Stimulated activated CD4-positive, alpha-beta T cell treated with anti-CD3 and anti-CD28 coated beads, Interleukin-15, amount 100 ng/mL, for 1 hour (primary cell): ENCODE measurements at places on chromosomes 16 and 17.

GRCh38 chr17:79105937-79106336 lies 31.3 kb downstream of the ENGASE start:
- no peak for DNase-seq

GRCh38 chr16:77721752-77722308 lies 484 bp upstream of the NUDT7 start:
- DNase-seq = no peak

GRCh38 chr16:31486045-31486444 lies 3.1 kb downstream of the SLC5A2 start:
- DNase-seq = no peak

- no peak for DNase-seq
Observed at GRCh38 chr17:62700964-62701705, 73.7 kb downstream of the MRC2 start.

DNA sequence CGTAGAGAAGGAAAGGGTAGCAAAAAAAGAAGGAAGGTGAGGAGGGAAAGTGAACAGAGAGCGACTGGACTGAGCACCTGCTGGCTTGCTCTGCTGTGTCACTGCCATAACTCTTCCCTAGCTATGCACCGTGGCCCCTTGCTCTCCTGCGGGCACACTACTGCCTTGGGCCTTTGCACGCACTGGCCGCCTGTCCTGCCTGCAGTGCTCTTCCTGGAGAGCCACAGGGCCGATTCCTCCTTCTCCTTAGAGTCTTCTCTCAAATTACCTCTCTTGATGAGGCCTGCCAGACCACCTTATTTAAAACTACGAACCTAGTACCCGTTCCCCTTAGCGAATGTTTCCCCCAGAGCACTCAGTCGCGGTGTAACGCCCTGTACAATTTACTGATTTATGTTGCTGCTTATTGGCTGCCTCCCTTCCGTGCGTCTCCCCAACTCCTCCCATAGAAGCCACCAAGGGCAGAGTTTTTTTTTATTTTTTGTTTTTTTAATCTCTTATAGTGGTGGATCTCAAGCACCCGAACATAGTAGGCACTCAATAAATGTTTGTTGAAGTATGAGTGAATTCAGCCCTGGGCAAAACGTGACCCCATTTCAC lies 70.3 kb downstream of the RAI1 start:
- no peak for DNase-seq

DNA sequence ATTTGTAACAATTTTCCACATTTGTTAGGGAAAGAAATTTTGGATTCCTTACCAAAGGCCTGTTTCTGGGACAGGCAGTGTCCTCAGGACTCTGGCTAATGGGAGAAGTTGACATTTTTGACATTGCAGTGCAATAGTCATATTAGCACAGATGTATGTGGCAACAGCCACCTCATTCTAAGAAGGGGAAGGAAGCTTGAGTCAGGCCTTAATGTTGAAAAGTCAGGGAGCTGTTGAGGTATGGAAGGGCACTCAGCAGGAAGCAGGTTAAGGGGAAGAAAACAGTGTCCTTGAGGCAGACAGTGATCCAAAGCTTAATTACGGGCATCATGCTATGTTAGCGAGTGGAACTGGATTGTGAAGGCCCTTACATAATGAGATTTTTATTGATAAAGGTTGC lies 20.9 kb downstream of the AKTIP start:
- no peak for DNase-seq

DNA sequence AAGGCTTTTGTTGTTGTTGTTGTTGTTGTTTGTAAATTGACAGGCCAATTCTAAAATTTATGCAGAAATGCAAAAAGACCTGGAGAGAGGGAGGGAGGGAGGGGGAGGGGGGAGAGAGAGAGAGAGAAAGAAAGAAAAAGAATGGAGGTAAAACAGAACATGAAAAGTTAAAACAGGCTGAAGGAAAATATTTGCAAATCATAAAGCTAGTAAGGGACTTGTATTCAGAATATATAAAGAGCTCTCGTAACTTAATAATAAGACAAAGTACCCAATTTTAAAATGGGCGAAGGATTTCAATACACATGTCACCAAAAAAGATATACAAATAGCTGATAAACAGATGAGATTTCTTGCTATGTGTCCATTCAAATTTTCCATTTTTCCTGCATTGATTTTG lies 15.4 kb downstream of the TNRC6C start:
- no peak for DNase-seq

DNA sequence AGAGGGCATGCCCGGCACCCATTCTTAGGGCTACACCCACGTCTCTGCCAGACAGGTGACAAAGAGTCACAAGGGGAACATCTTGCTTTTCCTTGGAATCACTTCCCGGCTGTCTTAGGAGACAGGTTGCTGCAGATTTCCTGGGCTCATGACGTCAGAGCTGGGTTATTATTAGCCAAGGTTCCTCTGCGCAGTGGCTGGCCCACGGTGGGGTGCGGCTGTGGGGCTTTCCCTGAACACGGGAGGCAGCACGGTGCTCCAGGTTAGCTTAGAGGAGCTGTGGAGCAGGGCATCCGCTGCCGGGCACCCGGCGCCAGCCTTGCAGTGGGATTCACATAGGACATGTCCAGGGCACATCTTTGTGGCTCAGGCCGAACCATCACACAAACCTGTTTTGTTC lies 118.0 kb upstream of the PLCG2 start:
- no peak for DNase-seq

DNA sequence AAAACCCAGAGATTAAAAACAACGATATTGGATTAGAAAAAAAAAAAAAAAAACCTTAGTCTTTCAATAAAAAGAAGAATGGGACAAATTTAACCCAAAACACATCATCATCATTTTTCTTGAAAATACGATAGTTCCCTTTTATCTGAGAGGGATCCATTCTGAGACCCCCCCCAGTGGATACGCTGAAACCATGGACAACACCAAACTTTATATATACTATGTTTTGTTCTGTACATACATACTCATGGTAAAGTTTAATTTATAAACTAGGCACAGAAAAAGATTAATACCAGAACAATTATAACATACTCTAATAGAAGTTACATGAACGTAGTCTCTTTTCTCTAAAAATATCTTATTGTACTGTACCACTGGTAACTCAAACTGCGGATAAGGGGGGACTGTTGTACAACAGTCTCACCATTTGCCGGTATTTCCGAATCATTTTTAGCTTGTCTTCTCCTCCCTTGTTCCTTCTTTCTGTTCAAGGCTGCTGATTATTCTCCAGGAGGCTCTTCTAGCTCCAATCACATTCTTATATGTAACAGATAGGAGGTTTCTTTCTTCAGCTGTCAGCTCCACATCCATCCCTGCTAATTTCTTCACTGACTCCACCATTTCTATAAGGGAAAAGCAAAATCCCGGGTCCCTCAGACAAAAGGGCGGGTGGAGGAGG lies 37.0 kb downstream of the RNF135 start:
- DNase-seq = no peak

DNA sequence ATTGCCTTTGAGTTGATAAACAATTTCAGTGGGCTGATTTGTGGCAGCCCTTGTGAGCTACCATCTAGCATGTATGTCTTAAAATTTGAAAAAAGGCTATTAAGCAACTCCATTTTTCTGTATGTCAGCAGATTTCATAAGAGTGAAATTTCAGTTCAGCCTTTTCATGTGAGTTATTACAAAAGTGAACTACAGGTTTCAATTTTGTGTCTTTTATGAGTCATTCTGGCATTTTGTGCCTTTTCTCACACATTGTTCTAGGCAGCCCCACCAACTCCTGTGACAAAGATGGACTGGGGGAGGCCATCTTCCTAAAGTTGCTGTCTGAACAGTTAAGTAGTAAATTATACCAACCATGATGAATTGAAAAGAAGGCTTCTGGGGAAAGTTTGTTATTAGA lies 52.1 kb downstream of the USP10 start:
- no peak for DNase-seq

DNA sequence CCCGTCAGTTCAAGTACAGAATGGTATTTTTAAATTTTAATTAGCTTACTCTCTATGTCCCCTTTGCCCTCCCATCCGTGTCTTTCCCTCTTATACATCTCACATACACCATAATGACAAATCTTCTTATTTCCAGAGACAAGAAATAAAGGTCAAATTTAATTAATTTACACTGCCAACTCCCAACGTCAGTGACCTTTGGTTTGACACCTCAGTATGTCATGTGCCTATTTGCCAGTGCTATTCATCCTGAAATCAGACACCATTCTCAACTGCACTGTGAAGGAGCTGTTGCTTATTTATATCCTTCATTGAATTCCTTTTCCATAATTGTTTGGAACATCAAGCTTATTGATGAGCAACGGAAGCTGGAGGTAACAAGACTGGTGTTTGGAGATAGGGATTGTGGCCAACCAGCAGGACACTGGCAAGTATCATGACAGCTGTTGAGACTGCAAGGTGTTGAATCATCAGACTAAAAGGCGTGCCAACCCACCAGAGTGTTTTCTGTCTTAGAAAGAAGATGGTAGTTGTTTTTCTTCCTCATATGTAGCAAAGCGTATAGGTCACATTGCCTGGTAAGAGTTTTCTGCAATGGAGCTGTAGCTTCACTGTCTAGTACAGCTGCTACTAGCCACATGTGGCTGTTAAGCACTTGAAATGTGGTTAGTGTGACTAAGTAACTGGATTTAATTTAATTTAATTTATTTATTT lies 12.5 kb downstream of the CALCOCO2 start:
- no peak for DNase-seq

DNA sequence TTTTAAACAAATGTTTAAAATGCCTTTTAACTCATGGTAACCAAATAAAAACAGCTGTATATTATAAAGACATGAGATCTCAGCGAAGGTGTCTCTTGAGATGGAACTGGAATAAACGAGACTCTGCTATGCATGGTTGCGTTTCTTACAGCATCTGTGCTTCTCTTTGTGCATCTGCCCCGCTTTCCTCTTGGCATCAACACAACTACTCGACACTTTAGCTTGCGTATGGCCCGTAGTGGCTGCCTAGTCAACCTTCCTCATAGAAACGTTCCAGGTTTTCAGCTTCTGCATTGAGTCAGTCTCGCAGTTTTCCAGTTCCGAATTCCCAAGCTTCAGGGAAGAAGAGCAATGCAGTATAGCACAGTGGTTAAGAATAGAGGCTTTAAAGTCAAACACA lies 214.9 kb downstream of the CEP112 start:
- DNase-seq = no peak

- no peak for DNase-seq
Observed at GRCh38 chr17:76538941-76539570, 788 bp upstream of the PRCD start.

- no peak for DNase-seq
Observed at GRCh38 chr17:2777242-2777867, 18.9 kb upstream of the RAP1GAP2 start.

GRCh38 chr16:24745791-24746190 lies 16.3 kb downstream of the TNRC6A start:
- no peak for DNase-seq

GRCh38 chr16:64312980-64313379 lies 808.9 kb downstream of the CDH11 start:
- no peak for DNase-seq

DNA sequence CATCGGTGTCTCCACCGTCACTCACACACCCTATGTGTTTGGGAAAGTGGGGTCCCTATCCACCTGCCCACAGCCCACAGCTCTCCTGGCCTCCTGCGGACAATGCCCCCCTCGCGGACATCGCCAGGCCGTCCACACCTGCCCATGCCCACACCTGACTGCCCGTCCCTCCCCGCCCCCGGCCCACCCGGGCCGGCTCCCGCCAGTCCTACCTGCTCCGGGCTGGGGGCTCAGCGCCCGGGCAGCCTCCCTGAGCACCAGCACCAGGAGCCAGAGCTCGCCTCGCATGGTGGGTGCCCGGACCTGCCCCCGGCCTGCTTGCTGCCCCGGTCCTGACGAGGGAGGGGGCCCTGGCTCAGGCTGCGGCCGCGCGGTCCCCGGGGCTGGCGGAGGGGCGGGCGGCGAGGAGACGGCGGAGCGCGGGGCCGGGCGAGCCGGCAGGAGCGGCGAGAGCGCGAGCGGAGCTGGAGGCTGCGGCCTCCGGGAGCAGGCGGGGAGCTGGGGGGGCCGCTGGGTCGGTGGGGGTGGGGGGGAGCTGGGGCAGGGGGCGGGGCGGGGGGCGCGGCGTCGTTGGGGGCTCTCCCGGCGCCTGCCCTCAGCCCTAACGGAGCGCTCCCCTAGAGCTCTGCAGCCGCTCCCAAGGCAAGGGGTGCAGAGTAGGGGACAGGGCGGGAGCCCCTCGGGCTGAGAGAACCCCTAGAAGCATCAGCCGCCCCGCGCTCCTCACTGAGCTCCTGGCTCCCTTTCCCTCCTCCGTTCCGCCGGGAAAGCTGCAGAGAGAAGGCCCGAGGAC lies at the start of gene PLXDC1:
Gene PLXDC1, minus strand, starts transcription at position 488 of the 793 bp plus-strand sequence. Its CDS starts 200 bp downstream, at position 288.
- DNase-seq = no peak

DNA sequence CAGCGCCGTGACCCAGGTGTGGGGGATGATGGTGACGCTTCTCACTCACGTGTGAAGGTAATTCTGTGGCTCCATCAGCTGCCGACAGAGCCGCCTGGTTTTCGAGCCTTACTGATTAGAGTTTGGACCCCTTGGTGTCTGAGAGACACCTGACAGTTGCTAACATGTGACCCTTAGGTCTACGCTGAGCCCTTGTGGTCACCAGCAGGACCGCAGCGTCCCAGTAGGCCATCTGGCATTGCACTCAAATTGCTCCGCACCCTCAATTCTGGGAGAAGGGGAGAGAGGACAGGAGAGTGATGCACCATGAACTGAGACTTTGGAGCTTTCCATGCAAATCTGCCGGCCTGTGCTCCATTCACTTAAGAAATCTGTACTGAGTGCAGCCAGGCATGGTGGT lies 2.5 kb downstream of the FLYWCH1 start:
- DNase-seq = no peak

DNA sequence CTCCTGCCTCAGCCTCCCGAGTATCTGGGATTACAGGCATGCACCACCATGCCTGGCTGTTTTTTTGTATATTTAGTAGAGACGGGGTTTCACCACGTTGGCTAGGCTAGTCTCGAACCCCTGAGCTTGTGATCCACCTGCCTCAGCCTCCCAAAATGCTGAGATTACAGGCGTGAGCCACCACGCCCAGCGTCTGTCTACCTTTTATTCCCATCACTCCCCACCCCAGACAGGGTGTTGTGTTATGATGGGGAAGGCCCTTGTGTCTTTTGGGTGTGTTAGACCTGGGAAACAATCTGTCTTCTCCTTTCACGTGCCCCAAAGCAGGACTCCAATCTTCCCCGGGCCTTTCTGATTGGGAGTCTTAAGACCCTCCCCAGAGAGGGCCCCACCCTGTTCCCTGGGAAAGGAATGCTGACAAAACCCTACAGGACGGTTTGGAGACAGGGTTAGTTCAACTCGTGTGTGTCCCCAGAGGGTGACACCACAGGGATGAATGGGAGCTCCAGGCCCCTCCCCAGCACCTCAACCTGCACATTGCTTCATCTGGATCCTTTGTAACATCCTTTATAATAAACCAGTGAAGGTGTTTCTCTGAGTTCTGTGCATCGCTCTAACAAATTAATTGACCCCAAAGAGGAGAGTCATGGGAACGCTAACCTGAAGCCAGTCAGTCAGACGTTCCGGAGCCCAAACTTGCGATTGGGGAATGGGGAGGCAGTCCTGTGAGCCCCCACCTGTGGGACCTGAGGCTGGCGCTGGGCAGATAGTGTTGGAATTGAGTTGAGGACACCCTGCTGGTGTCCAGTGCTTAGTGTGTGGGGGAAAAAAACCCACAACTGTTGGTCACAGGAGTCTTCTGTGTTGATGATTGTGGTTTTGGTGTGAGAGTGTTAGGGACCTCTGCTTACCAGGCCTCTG lies 3.2 kb upstream of the ELOB start:
- DNase-seq = no peak

GRCh38 chr17:48749621-48750553 lies 21.3 kb upstream of the HOXB13 start:
- DNase-seq = no peak

GRCh38 chr17:9204637-9205329 lies 183.5 kb downstream of the NTN1 start:
- DNase-seq = no peak

GRCh38 chr17:34249061-34249460 lies 6.0 kb upstream of the CCL2 start:
- DNase-seq = no peak

- no peak for DNase-seq
Observed at GRCh38 chr17:258045-258734, 76.7 kb upstream of the DOC2B start.
